ENCODE measurements at places on chromosomes 11 and 22.
A peak's percentile ranks its signal among the peaks of the same experiment; 100 is the strongest.

DNA sequence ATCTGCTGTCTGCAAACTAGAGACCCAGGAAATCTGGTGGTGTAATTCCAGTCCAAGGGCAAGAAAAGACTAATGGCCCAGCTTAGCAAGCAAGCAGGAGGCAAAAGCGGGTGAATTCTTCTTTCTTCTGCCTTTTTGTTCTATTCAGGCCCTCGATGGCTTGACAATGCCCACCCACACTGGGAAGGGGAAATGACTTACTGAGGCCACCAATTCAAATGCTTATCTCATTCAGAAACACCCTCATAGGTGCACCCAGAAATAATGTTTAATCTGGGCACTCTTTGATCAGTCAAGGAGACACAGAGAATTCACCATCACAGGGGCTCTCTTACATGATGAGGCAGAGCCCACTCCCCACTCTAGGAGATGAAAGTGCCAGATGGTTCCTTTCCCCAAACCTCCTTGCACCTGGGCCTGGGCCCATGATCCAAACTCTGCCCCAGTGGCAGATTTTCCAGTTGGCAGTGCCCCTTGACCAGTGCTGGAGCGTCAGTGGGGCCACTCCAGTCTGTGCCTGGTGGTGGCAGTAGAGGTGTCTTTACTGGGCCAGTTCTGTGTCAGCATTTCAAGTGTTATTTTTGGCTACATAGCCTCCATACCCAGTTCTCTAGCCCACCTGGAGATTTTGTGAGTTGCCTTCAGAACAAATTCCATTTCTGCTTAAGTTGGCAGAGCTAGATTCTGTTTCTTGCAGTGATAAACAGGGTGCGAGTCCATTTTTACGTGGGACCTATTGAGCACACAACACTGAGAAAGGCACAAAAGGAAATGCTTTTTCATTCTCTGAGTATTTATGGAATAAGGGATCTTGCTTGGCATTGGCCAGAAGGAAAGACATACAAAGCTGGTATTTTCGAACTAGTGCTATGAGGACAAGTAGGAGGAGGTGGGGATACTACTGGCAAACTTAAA lies 7.5 kb downstream of the ELMOD1 start:
- DNase-seq: peak; percentile 30

DNA sequence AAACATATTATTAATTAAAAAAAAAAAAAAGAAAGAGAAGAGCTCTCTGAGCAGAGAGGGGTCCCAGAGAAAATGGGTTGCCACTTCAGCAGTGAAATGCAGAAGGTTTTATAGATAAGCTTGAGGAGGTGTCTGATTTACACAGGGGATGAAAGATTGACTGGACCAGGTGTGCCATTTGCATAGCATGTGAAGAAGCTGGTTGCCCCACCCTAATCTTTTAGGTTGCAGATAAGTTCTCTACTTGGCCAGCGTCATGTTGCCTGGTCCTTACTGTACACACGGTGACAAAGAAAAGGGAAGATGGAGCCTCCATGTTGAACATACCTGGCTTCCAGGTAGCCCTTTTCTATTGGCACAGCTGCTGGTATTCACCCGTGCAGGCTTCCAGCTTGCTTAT lies 41.4 kb downstream of the MS4A2 start:
- no peak for DNase-seq

DNA sequence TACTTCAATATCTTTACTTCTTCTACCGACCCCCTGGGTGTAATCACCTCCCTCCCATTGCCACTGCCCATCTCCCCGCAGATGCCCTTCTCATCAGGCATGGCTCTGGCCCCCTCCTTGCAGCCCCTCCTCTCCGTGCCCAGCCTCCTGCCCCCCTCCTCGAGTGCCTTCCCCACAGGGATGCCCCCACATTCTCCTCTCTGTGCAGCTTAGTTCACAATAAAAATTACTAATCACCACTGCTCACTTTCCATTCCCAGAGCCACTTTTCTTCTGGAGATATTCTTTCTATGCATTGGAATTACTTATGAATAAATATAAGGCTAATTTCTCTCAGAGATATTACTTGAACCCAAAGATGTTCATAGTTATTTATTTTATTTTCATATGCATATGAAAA lies 22.1 kb downstream of the IFITM10 start:
- DNase-seq: no peak

DNA sequence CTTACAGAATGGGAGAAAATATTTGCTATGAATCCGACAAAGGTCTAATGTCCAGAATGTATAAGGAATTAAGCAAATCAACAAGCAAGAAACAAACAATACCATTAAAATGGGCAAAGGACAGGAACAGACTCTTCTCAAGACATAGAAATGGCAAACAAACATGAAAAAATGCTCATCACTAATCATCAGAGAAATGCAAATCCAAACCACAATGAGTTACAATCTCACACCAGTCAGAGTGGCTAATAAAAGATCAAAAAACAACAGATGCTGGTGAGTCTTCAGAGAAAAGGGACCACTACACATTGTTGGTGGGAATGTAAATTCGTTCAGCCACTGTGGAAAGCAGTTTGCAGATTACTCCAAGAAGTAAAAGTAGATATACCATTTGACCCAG lies 382.0 kb upstream of the ANO3 start:
- DNase-seq: no peak

DNA sequence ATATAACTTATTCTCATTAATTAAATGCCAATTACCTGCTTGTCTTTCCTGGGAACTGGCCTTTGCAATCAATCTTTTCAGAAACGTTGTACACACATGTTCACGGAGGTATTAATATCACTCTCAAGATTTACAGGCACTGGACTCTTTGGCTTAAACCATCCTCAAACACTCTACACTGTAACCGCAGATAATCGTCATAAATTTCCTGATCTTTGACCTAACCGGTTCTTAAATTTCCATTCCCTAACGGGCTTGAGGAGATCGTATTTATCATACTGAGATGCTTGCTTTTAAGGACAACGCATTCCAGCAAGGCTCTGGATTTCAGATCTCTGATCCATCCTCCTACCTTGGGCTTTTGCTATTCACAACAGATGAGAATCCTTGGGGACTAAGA lies 72.8 kb downstream of the ARL14EP start:
- DNase-seq: no peak

Measured in kidney tubule cell (primary cell).